ENCODE measurements at places on chromosomes 3 and 15.

GRCh38 chr3:163538387-163538786 lies 1539.9 kb downstream of the SI start:
- no peak for DNase-seq

DNA sequence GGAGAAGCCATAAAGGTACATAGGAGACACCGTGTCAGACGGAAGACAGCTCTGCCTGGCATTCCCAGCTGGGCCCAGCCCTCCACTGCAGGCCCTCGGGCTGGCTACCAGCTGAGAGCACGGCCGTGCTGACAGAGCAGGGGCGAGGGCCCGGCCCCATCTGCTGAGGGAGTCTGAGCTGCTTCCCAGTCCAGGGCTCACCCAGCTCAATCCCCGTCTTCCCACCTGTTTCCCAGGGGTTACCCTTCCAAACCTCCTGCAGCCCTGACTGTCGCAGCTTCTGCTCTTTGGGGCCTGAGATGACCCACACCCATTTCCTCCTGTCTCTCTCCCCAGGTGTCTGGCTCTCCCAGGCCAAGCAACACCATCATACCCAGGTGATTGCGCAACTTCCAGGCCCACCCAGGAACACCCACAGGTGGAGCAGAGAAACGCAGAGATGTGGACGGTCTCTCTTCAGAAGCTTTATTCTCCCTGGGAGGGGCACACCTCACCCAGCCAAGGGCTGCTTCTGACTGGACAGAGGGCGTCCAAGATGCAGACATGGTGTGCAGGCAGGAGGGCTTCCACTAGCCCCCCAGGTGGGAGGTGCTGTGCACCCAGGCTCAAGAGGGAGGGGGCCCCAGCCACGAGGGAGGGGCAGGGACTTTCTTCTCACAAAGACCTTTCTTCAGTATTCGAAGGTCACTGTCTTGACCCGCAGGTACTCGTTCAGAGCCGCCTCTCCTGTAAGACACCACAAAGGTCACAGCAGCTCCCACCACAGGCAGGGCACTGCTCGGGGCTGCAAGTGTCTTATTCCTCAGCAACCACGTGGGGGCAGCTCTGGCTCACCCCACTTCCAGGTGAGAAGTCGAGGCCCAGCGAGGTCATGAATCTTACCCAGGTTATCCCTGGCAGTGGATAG lies 19.4 kb upstream of the SLC41A3 start:
- no peak for DNase-seq

- DNase-seq, result no peak
These were observed 57.9 kb downstream of the CMSS1 start for GRCh38 chr3:99875581-99875928.

- no peak for DNase-seq
These were observed 124.8 kb upstream of the NECTIN3 start for GRCh38 chr3:110946810-110947209.

DNA sequence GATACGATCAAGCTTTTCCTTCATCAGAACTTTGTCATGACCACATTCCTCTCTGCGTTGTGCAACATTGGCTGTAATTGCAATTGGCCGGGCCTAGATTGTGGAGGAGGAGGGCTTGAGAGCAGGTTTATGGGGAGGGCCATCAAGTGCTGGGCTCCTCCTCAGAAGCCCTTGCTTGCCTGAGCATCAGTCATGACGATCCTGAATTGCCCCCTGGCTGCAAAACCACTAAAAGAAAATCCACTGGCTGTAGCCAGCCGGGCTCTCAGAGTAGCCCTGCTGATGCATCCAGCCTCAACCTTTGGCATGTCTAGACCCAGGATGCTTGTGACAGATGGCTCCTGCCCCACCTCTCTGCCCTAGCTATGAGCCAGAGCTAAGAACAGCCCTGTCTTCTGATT lies 13.4 kb upstream of the TRH start:
- DNase-seq, result no peak

- no peak for DNase-seq
These were observed 12.8 kb upstream of the GATA2 start for GRCh38 chr3:128505771-128506170.

- no peak for DNase-seq
These were observed 1053.0 kb downstream of the TUSC7 start for GRCh38 chr3:117762621-117763037.

DNA sequence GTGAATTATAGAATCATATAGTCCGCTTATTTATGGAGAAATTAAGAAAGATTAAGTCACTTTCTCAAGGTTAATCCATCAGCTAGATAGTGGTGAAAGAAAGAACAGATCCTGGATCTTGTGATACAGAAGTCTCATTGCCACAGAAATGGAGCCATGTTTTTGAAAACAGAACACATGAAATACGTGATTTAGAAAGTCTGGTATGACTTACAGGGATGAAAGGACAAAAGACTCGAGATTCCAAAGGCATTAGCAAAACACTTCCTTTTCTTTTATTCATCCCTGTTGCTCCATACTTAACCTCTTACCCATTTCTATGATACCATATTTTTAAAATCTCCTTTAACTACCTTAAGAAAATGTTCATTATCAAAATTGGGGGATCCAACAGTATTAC lies 40.0 kb upstream of the TEX9 start:
- DNase-seq, result no peak

- DNase-seq, result no peak
These were observed 82.2 kb downstream of the CPN2 start for GRCh38 chr3:194268654-194269512.

GRCh38 chr15:63990454-63990853 lies 55.8 kb downstream of the DAPK2 start:
- no peak for DNase-seq

DNA sequence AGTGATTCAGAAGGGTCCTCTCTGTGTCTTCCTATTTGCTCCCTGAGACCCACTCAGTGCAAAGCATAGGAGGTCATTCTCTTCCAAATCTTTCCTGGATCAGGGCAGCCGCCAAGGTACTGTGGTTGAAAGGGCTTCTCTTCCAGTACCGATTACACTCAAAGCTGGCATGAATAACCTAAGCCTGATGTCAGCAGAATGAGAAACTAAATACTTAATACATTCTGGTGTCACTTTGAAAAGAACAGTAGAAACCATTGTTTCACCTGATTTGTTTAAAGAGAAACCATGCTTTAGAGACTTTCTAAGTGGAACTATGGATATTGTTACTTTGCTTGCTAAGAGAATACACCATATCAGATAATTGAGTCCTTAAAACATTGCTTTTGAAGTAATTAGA lies 50.2 kb downstream of the PDHB start:
- no peak for DNase-seq

- no peak for DNase-seq
These were observed 579.3 kb downstream of the EDEM1 start for GRCh38 chr3:5766848-5767247.

GRCh38 chr15:40536501-40536900 lies 28.3 kb downstream of the CCDC32 start:
- DNase-seq, result no peak

DNA sequence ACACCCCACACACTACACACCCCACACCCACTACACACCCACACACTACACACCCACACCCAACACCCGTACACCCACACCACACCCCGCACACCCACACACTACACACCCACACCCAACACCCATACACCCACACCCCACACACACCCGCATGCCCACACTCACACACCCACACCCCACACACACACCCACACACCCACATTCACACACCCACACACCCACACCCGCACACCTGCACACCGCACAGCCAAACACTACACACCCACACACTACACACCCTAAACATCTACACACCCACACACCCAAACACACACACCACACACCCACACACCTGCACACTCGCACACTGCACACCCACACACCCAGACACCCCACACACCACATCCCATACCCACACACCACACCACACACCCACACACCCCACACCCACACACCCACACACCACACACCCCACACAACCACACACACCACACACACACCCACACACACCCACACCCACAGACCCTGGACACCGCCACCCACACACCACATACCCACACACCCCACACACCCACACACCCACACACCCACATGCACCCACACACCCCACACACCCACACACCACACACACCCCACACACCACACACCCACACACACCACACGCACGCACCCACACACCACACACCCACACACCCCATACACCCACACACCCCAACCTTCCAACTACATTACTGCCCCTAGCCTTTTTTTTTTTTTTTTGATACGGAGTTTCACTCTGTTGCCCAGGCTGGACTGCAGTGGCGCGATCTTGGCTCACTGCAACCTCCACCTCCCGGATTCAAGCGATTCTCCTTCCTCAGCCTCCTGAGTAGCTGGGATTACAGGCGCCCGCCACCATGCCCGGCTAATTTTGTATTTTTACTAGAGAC lies 16.9 kb downstream of the CEP19 start:
- DNase-seq, result no peak

DNA sequence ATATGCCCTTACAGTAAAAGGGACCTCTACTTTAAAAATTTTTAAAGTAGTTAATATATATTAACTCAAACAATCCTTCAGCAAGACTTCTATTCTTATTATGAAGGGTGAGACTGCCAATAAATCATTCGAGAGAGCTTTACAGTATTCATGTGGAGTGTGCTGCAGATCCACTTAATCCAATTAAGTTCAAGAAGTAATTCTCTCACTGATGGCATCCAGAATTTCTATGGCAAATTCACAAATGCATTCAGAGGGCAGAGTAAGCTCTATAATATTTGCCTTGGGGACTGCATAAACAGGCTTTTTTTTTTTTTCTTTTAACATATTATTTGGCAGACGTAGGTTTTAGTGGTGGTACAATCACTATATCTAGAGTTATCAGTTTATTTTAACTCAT lies 692.0 kb downstream of the NLGN1 start:
- DNase-seq, result no peak

DNA sequence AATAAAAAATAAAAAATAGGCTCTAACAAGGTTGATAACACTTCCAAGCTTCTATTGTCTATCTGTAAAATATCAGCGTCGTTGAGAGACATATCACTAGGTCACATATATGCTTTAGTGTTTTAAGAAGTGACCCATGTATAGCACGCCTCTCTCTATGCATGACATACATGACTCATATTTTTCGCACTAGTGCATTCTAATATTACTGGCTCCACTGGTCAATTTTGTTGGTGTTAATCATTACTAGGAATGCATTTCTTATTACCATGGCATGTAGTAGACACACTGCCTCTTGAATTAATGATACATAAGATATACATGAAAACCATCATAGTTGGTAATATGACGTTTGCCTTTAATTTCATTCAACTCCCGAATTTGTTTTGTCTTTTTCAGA lies 203.1 kb downstream of the CHL1 start:
- no peak for DNase-seq

GRCh38 chr3:108296239-108296638 lies at the start of gene HHLA2:
TSS of gene HHLA2 (plus strand) at chr3:108296548. CDS start at chr3:108351814, 55,266 bp downstream.
- no peak for DNase-seq

Data from stimulated activated CD4-positive, alpha-beta T cell treated with anti-CD3 and anti-CD28 coated beads, Interleukin-12 subunit alpha, Interleukin-12 subunit beta, amount 100 ng/mL, for 24 hours (primary cell).